Naive thymus-derived CD8-positive, alpha-beta T cell (primary cell): ENCODE measurements at places on chromosomes 12 and 14.
A peak's percentile ranks its signal among the peaks of the same experiment; 100 is the strongest.

- no peak for DNase-seq
Observed at GRCh38 chr14:59018978-59019377, 169.5 kb upstream of the DAAM1 start.

GRCh38 chr14:31774567-31774966 is 213.4 kb downstream of the NUBPL start:
- no peak for DNase-seq

- no peak for DNase-seq
Observed at GRCh38 chr12:53196486-53196885, 10.6 kb downstream of the ITGB7 start.

- DNase-seq: no peak
Observed at GRCh38 chr14:101654051-101654450, 92.8 kb downstream of the DIO3 start.

DNA sequence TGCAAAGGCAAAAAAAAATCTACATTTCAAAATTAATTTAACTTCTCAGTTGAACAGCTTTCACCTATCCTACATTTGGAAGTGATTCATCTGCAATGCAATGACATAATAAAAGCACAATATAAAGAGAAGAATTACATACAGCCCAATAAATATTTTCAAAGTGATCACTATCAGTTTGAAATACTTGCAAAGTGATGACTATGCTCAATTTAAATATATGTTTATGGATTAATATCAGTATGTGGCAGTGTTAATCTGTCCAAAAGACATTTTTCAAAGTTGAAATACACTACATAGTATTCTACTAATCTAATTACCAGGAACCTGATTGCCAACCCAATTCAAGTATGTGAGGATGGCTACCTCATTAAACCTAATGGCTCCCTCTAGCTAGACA is 460.7 kb upstream of the ATXN7L3B start:
- no peak for DNase-seq

- no peak for DNase-seq
Observed at GRCh38 chr12:39357041-39357440, 85.9 kb downstream of the KIF21A start.

DNA sequence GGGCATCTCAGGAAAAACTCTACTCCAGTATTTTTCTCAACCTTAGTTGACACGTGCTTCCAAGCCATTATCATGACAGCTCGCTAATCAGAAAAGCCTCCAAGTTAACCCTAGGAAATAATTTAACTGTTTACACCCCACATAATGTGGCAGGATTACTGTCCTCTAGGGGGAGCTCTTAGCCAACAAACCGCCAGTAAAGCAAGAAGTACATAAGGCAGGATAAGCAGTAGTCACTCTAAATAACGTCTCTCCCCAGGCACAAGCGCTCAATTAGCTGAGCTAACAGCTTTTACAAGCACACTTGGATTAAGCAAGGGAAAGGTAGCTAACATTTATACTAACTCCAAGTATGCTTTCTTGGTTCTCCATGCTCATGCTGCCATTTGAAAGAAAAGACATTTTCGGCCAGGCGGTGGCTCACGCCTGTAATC is 22.8 kb downstream of the APOBEC1 start:
- DNase-seq: no peak

- DNase-seq: no peak
Observed at GRCh38 chr12:117966511-117966910, 2.3 kb downstream of the KSR2 start.

DNA sequence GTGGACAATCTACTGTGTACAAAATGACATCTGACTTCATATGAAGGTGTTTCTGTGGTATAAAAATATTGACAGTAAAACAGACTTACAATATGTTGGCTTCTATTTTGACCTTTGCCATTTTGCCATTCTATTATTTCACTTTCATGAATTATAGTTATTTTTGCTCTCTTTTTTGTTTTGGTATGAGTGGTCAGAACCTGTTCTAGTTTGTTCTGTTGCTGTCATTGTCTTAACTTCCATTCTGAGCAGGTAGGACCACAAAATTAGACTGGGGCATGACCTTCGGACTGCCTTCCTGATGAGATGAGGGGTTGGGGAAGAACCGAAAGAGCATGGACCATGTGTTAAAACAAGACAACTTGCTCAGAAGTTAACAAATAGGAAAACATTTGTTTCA is 36.5 kb upstream of the IFNG-AS1 start:
- no peak for DNase-seq

DNA sequence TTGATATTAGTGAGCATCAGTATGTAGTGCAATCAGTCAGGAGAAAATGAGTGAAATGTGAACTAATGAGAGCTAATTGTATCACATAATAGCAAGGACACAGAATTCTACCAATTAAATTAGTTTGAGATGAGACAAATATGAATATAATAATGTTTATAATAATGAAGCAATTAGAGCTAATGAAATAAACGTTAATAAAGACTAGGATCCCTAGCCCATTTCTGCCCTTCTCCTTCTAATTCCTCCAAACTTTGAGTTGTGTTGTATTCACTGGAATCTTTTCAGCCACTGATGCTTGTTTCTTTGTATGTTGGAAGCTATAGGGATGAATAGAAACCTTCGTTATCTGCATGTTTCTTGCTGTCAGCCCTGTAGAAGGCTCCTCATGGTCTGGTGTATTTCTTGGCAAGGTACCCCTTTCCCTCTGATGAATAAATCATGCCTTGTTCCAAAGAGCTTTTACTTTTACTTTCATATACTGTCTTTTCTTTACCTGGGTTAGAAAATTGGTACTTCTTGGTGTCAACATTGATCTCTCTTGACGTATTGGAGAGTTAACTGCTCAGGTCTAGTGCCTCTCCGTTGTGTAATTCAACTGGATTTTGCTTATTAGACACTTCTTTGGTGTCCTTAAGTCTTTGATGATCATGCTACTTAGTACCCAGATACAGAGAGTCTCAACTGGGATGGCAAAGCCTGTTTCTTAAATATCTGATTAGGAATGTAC is 154.8 kb downstream of the PTCSC3 start:
- DNase-seq: no peak

DNA sequence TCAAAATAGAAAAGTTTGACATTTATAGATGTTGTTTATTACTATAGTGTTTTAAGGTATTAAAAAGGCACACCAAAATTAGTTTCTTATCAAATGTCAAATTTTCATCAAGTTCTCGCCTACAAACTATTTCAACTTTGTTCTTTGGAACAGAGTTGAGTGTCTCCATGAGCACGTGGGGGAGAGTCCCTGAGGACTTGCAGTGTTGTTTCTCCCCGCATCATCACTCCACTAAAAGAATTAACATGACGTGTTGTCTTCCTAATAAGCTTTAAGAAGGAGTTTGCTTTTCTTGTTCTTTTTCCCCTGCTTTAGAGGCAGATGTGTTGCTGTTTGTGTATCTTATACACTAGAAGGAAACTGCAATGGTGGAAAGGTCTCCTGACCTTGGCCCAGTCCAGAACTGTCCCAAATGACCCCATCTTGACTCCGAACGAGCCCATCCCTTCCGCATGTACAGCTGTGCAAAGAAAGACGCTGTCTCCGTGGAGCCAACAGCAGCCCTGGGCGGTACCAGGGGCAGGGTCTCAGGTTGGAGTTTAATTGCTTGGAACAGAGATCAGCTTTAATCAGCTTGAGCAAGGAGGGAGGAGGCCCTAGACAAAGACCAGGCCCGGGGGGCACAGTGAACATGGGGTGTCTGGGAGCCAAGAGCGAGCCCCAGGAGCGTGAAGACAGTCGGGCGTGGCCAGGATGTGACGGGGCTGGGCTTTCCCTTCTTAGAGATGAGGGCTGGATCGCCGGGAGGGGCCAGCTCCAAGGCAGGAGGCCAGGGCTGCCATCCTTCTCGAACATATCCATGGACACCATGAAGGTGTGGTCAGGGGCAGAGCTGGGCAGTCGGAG is 215.4 kb upstream of the RTL1 start:
- no peak for DNase-seq

DNA sequence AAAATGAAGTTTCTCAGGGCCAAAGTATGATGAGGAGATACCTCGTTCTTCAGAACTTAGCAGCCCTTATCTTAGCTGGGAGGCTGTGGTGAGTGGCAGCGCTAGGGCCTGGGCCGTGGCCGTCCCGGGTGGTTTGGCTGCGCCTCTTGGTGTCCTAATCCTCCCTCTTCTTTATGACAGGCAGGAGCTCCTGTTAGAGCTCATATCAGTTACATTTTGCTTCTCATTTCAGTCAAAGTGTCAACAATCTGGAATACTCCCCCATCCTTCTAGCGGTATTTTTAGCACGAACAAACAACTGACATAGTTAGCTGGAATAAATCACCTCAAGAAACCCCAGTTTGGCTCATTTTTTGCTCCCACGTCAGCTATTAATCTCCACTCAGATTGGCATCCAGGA is 188.8 kb downstream of the TTC7B start:
- no peak for DNase-seq

- no peak for DNase-seq
Observed at GRCh38 chr14:64112867-64113678, 181.1 kb downstream of the ESR2 start.

- DNase-seq: no peak
Observed at GRCh38 chr12:117404203-117404853, 42.9 kb upstream of the NOS1 start.

GRCh38 chr12:132306885-132307191 is 22.6 kb downstream of the GALNT9 start:
- DNase-seq: no peak

- DNase-seq: no peak
Observed at GRCh38 chr12:111386885-111387284, 18.0 kb upstream of the PHETA1 start.

DNA sequence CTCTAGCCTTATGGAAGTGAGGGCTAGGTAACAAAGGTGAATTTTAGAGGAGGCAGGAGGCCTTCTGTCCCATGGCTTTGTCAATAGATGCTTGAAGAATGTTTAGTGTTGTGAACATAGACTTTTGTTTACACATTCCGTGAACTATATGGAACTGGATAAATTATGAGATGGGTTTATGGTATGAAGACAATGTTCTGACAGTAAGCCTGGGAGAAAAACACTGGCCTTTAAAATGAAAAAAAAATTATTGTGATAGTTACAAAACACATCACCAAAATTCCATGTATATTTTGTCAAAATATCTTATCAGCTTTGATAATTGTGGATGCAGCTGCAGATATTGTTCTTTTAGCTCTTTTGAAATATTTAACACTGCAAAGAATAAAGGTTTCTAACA is 251.5 kb upstream of the DCN start:
- DNase-seq: no peak

DNA sequence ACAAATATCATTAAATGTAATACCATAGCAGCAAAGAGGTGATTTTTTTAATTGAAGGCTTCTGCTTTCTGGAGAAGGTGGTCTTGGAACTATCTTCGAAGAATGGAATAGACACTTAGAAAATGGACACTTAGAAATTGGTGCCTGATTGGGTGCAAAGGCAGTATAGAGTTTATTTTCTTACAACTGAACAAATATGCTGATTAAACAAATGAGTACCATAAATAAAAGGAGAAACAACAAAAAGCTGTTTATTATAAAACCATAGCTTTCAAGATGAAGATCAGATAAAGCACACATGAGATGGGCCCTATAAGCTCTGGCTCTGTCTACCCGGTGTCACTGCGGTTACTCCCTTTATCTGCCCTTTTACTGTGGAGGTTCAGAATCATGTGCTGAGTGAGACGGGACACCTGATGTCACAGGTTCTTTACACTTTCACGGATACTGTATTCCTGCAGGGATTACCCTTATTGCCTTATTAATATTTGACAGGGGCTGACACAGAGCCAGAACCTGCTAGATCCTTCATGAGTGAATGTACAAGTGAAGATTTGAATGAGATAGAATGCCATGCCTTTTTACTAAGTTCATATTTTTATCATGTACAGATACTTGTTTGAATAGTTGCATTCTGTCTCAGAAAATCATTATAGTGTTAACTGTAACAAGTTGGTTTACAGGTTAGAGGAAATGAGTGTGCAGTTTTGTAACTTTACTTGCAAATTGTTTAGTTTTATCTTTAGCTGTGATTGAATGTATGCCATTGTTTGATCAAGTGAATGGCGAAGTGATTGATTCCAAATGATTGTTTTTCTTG is 477.5 kb upstream of the RGS6 start:
- DNase-seq: no peak

DNA sequence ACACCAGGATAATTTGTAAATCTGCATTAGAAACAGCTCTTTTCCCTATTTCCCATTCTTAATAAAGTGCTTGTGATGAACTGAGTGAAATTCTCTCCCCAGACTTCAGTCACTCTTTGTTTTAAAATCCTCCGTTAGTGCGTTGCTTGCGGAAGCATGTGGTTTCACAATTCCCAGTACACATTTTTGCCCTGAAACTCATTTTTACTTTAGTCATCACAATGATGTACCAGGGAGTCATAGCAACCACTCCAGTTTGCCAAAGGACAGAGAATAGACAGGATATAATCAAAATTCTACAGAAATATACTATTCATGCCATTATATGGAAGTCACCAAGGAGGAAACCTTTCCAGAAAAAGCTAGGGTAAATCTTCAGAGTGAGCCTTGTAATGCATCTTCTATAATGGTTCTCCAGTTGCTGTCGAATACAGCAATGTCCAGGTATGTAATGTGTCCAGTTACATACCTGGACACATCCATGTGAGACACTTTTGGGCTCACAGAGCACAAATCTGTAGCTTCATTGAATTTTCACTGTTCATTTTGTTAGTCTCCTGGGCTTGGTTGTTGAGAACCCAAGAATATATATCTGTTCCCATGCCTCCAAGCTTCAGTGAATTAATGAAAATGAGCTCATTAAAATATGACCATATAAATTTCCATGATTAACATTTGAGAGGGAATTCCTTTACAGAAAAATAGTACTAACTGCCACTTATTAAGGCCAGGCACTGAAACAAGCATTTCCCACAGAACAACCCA is 57.8 kb downstream of the GPR135 start:
- DNase-seq: no peak

DNA sequence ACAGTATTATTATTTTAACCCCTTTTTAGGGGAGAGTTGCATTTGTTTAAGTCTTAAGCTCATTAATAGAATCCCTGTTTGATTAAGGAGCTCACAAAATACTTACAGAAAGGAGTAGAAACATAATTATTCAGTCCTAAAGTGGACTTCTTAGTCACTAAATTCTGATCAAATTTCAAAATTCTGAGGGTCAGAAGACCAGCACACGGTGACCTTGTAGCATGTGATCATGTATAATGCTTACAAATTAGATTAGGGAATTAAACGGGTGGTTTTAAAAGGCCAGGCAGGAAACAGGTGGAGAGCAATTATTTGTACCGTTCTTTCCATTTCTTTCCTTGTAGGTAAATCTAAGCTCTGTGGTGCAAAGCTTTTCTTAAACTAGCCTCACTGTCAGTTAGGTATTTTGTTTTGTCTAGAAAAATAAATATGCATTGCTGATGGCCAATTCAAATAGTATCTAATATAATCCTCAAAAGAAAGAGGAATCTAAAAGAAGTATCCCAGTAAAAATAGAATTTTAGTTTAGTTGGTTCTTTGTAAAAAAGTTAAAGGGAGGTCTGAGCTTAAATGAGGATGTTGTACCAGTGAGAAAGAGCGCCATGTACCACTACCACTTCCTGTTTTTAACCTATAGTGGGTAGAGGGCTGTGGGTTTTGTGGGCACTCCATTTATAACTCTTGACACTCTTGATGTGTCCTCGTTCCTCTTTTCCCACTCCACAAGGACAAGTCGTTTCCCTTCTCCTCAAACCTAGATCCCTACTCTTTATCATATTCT is 51.1 kb downstream of the SLC38A1 start:
- peak; percentile 17 for DNase-seq
